GM12878 (cell line): ENCODE measurements at places on chromosomes 11 and 22. TPM values are rescaled to one million over a fixed set of nuclear protein-coding genes. Genes with fewer than 3 reads are reported as not detected.

The SCUBE1 gene
- total RNA-seq: not detected in 2 replicates

The OR52H1 gene
- total RNA-seq: 0.19 and 0.28 TPM in 2 replicates

The OR52N4 gene
- 0.37 and 0.41 TPM in 2 replicates for total RNA-seq

The MN1 gene
- total RNA-seq: 0.03 and 0.11 TPM in 2 replicates

The ROBO4 gene
- total RNA-seq: 0.21 TPM in 1 of 2 replicates, not detected in the other

The CABP7 gene
- total RNA-seq: 0.05 TPM in 1 of 2 replicates, not detected in the other

The SYT7 gene
- not detected in 2 replicates for total RNA-seq

The SLC25A18 gene
- not detected in 2 replicates for total RNA-seq

The C1QTNF4 gene
- total RNA-seq: not detected in 2 replicates

The NAALADL1 gene
- total RNA-seq: 3.3 and 4.0 TPM in 2 replicates

The MRGPRE gene
- not detected in 2 replicates for total RNA-seq

The CNGA4 gene
- 0.10 TPM in 1 of 2 replicates, not detected in the other for total RNA-seq

The CLP1 gene
- 19.9 and 20.0 TPM in 2 replicates for total RNA-seq

The ABCG4 gene
- total RNA-seq: not detected in 2 replicates

The OR4A16 gene
- total RNA-seq: not detected in 2 replicates

The THY1 gene
- total RNA-seq: 2.4 and 3.1 TPM in 2 replicates

The DGCR8 gene
- total RNA-seq: 33.0 and 35.1 TPM in 2 replicates

The CRYBB2 gene
- total RNA-seq: not detected in 2 replicates

The PDE3B gene
- 2.6 and 2.9 TPM in 2 replicates for total RNA-seq

The LDLRAD3 gene
- 15.4 and 16.5 TPM in 2 replicates for total RNA-seq

The TIMM8B gene
- 72.7 and 83.0 TPM in 2 replicates for total RNA-seq

The ZNF280B gene
- total RNA-seq: 0.90 and 1.1 TPM in 2 replicates

The RNH1 gene
- total RNA-seq: 125 and 133 TPM in 2 replicates

The DGKZ gene
- 69.3 and 78.4 TPM in 2 replicates for total RNA-seq

The OR52I1 gene
- not detected in 2 replicates for total RNA-seq

The MCM5 gene
- 277 and 301 TPM in 2 replicates for total RNA-seq

The DRD4 gene
- total RNA-seq: 0.24 TPM in 1 of 2 replicates, not detected in the other

The CASP1 gene
- 11.1 and 12.9 TPM in 2 replicates for total RNA-seq

The AIFM3 gene
- total RNA-seq: 0.26 and 0.40 TPM in 2 replicates

The FGF19 gene
- total RNA-seq: 0.08 TPM in 1 of 2 replicates, not detected in the other

The CHRM1 gene
- total RNA-seq: not detected in 2 replicates

The PDGFB gene
- total RNA-seq: 0.98 and 1.1 TPM in 2 replicates

The RIBC2 gene
- not detected in 2 replicates for total RNA-seq

The TANGO2 gene
- total RNA-seq: 19.4 and 22.2 TPM in 2 replicates

The OR5A2 gene
- total RNA-seq: not detected in 2 replicates

The PRG3 gene
- not detected in 2 replicates for total RNA-seq

The GPHA2 gene
- total RNA-seq: not detected in 2 replicates

The KRTAP5-8 gene
- total RNA-seq: 0.36 TPM in 1 of 2 replicates, not detected in the other

The MS4A12 gene
- total RNA-seq: not detected in 2 replicates

The SCGB1D4 gene
- total RNA-seq: not detected in 2 replicates

The HTR3A gene
- not detected in 2 replicates for total RNA-seq

The APOL2 gene
- total RNA-seq: 29.0 and 32.9 TPM in 2 replicates

The CATSPERZ gene
- total RNA-seq: 0.29 TPM in 1 of 2 replicates, not detected in the other

The MS4A15 gene
- total RNA-seq: 0.46 and 0.56 TPM in 2 replicates

The SORL1 gene
- total RNA-seq: 99.6 and 107 TPM in 2 replicates

The TBX10 gene
- total RNA-seq: 0.16 and 0.26 TPM in 2 replicates

The KIRREL3 gene
- total RNA-seq: not detected in 2 replicates

The TMPRSS13 gene
- total RNA-seq: 0.46 and 0.66 TPM in 2 replicates

The GLB1L2 gene
- 0.37 and 0.85 TPM in 2 replicates for total RNA-seq

The MUC5B gene
- 1.5 TPM in 2 replicates for total RNA-seq

The OR10A2 gene
- not detected in 2 replicates for total RNA-seq

The MUC2 gene
- total RNA-seq: 0.11 and 0.23 TPM in 2 replicates

The UBQLN3 gene
- total RNA-seq: not detected in 2 replicates

The CCDC89 gene
- not detected in 2 replicates for total RNA-seq

The EFCAB6 gene
- 0.16 and 0.36 TPM in 2 replicates for total RNA-seq

The CECR2 gene
- 0.08 and 0.13 TPM in 2 replicates for total RNA-seq

The MRGPRX4 gene
- not detected in 2 replicates for total RNA-seq

The GRAP2 gene
- total RNA-seq: 68.8 and 77.8 TPM in 2 replicates

The KCTD14 gene
- 0.38 and 0.43 TPM in 2 replicates for total RNA-seq
